ENCODE measurements at places on chromosomes 13 and 19. TPM values are rescaled to one million over a fixed set of nuclear protein-coding genes. Genes with fewer than 3 reads are reported as not detected.

Gene MRI1
- total RNA-seq, result 15.5 TPM

Gene SMIM24
- 0.26 TPM for total RNA-seq

Gene SOX1
- total RNA-seq, result not detected

Gene ZNF541
- not detected for total RNA-seq

Gene MARK4
- 5.9 TPM for total RNA-seq

Gene ZNF229
- 3.0 TPM for total RNA-seq

Gene KCTD12
- total RNA-seq, result 1.8 TPM

Gene CYP4F12
- 2.0 TPM for total RNA-seq

Gene S1PR4
- total RNA-seq, result 0.14 TPM

Gene ZNF738
- total RNA-seq, result 0.68 TPM

Gene WDR87
- total RNA-seq, result not detected

Gene KIRREL2
- total RNA-seq, result 0.47 TPM

Gene TUBGCP3
- 15.9 TPM for total RNA-seq

Gene ZNF728
- total RNA-seq, result not detected

Gene WTIP
- total RNA-seq, result 38.6 TPM

Gene HCST
- total RNA-seq, result 0.44 TPM

Gene OR4F17
- not detected for total RNA-seq

Gene ZNF560
- total RNA-seq, result not detected

Gene PSG2
- total RNA-seq, result not detected

Gene STOML3
- total RNA-seq, result not detected

Gene ATP12A
- total RNA-seq, result not detected

Gene CCL25
- total RNA-seq, result not detected

Gene UNC13A
- 1.3 TPM for total RNA-seq

Gene ICAM1
- 3.4 TPM for total RNA-seq

Gene EFNB2
- total RNA-seq, result 4.3 TPM

Gene SEMA6B
- total RNA-seq, result 5.6 TPM

Gene THOP1
- 75.7 TPM for total RNA-seq

Gene GRIN2D
- total RNA-seq, result 8.2 TPM

Gene LYPD5
- total RNA-seq, result 0.20 TPM

Gene KLK10
- total RNA-seq, result 0.58 TPM

Gene KANK3
- total RNA-seq, result 6.1 TPM

Gene FFAR3
- not detected for total RNA-seq

Gene OR7D2
- total RNA-seq, result not detected

Gene PLIN5
- total RNA-seq, result 0.28 TPM

Gene GDF15
- 31.3 TPM for total RNA-seq

Gene FXYD1
- total RNA-seq, result 0.65 TPM

Gene RDH8
- total RNA-seq, result 0.24 TPM

Gene PRR12
- total RNA-seq, result 34.3 TPM

Gene DCT
- not detected for total RNA-seq

Gene CLDN10
- total RNA-seq, result 0.26 TPM

Gene ADPRHL1
- total RNA-seq, result 14.4 TPM

Gene CLEC17A
- not detected for total RNA-seq

Gene PDE4A
- 4.2 TPM for total RNA-seq

Gene ZNF225
- 2.7 TPM for total RNA-seq

Gene OVOL3
- total RNA-seq, result 0.78 TPM

Gene ZNF20
- not detected for total RNA-seq

Gene ASF1B
- 31.5 TPM for total RNA-seq

Gene FRY
- not detected for total RNA-seq
